Activated naive CD4-positive, alpha-beta T cell (primary cell): ENCODE measurements at places on chromosomes 1 and 21.
A peak's percentile ranks its signal among the peaks of the same experiment; 100 is the strongest.

GRCh38 chr1:92486251-92487077 lies at the start of gene GFI1:
GFI1 (minus strand) TSS chr1:92486925; CDS start chr1:92483487, 3,438 bp downstream.
- DNase-seq = no peak

DNA sequence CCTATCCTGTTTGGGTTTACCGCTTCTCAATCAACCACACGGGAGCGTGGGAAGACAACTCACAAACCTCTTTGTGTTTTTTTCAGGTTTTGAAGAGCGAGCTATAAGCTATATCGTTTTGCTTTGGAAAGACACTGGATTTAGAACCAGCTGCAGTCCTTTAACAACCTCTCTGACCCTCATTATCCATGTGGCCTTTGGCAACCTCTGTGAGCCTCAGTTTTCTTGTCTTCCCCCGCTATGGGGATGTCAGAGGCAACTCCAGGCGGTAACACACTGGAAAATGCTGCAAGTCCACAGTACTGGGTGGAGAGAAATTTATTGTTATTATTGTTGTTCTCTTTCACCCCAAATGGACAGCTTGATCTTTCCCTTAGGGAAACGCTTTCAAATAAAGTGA lies 100.0 kb downstream of the ETS2 start:
- DNase-seq = no peak

GRCh38 chr1:186213225-186213607 lies 161.8 kb downstream of the TPR start:
- DNase-seq = no peak

DNA sequence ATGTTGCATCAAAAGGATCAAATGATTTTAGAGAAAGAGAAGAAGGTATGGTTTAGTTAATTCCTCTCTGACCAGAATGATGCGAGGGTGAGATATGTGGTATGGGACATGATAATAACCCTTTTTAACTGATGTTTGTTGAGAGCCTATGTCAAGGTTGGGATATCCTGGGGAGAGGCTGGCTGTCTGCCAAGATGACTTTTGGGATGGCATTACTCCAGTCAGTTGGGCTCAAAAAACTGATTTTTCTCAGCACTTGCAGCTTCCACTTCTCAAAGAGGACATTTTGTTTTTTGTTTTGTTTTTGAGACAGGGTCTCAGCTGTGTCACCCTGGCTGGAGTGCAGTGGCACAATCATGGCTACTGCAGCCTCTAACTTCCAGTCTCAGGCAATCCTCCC lies 17.7 kb upstream of the STX12 start:
- DNase-seq = no peak

DNA sequence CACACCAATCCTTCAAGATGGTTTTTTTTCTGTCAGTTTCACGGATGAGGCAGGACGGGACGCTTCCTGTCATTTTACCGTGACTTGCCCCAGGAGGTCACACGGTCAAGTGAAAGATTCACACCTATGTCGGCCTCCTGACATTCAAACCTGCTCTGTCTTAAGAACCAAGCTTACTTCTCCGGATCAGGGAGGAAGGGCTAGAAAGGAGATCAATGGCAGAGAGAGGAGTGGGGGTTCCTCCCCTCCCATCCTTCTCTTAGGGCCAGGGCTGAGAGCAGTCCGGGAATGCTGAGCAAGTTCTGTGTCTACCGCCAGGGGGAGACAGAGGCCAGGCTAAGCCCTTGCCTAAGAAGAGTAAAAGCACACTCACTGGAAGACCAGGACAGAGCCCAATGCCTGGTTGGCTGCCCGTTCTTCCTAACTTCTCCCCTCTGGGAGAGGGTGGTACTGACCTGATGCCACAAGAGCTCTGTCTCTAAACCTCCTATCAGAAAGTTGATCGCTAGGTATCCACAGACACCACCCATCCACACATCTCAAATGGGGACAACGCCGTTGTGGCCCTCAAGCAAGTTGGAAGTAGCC lies 1.1 kb upstream of the PPM1J start:
- peak; percentile 56 for DNase-seq

- no peak for DNase-seq
Measured at GRCh38 chr1:160257411-160258015, 4.8 kb downstream of the DCAF8 start.

DNA sequence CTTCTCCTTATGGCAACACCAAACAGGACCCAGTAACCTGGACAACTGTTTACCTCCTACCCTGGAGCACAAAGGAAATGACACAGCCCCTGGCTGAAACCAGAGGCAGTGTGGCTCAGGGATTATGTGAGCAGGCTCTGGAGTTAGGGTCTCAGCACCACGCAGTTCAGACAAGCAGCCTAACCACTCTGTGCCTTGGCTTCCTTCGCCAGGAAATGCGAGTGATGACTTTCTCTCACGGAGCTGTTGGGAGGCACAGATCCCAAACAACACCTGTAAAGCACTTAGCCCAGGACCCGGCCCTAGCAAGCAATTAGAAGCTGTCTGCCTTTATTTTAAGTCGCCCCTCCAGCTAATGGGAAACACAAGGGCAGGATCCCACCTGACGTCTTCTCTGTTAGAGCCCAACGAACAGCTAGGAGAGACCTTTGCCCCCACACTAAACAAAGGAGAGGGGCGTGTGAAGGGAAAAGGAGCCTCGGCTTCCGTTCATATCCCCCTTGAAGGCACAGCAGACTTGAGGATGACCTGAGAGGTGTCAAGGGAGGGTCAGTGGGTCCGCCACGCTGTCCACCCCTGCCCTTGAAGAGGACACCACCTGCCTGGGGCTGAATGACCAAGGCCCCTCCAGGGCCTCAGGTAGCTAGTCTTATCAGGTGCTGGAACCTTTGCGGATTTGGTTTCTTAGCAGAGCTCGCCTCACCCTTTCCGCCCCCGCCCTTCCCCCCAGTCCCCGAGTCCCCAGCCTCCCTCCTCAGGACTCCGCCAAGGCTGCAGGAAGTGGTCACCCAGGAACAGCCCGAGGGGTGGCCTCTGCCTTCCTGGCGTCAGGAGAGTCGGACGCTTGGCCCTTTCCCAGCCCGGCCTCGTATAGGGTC lies 860 bp downstream of the TMEM63A start:
- DNase-seq = no peak

DNA sequence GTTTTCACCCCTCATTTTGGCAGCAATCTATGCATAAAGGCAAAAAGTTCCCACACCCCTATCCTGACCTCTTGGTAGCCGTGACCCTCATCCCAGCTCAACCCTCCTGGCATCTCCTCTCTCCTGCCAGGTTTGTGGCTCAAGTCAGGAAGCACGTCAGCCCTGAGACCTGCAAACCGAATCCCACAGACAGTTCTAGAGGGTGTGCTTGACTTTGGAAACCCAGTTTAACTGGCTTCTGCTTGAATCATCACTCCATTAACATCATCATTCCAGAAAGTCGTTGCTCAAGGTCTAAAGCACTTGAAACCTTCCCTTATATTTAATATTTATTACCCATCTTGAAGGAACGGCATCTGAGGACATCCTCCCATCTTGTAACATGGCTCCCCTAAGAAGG lies 133.4 kb upstream of the ERG start:
- DNase-seq = no peak

DNA sequence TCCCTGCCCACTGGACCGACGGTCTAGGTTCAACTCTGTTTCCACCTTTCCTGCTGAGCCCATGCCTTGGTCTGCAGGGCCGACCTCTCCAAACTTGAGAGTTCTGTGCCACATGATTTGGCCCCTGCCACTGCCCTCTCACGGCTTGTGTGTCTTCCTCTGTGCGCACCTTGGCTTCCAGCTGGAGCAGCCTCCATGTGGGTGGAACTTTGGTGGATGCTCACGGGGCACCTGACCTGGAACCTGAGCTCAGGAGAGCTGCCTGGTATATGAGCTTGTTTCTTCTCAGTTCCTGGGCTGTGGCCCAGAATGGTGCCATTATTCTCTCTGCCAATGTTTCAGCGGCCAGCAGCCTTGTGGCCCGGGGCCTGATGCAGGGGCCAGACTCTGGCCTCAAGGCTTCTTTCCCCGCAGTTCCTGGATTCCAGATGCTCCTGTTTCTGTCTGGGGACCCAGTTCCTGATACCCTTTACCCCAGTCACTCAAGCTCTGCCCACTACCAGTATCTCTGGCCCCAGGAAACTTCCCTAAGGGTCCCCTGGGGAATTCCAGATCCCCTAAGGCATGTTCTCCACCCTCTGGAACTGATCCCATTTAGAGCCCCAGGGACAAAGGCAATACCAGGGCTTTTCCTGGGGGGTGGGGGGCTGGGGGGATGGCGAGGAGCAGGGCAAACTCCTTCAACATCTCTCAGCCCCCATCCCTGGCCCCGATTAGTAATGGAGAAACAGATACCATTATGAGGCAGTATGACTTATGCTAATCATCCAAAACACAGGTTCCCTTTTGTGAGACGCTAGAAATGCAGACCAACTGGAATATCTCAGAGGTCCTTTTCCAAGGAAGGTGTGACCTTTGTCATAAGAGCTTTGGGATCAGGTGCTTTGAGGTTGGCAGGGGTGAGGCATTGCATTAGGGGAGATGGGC lies 11.1 kb downstream of the QSOX1 start:
- DNase-seq = no peak

DNA sequence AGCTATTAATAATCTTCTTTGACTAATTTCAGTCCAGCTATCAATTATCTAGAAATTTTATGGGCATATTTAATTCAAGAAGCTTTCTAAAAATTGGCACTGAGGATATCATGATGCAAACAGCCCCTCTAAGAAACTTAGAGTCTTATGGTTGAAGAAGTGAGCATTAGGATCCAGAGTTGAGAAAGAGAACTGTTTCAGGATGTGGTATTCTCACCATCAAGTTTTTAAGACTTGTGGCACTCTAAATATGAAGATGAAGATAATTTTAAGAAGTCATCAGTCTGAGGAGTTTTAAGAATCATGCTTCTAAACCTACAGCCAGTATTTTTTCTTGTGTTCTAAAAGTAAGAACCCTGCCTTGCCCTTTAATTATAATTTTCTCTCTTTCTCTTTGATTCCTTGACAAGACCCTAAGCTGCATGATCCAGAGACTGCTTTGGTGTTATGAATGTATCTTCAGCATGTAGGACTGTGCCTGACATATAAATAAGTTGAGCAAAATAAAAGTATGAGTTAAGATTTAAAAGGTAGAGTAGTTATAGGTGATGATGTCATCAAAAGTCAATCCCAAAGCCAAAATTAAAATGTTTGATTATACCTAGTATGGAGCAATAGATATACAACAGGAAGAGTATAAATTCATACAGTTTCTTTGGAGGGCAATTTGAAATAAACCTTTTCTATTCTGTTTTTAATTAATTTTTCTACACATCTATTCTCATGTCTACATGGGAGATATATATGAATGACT lies 39.1 kb downstream of the RPS6KC1 start:
- DNase-seq = no peak

DNA sequence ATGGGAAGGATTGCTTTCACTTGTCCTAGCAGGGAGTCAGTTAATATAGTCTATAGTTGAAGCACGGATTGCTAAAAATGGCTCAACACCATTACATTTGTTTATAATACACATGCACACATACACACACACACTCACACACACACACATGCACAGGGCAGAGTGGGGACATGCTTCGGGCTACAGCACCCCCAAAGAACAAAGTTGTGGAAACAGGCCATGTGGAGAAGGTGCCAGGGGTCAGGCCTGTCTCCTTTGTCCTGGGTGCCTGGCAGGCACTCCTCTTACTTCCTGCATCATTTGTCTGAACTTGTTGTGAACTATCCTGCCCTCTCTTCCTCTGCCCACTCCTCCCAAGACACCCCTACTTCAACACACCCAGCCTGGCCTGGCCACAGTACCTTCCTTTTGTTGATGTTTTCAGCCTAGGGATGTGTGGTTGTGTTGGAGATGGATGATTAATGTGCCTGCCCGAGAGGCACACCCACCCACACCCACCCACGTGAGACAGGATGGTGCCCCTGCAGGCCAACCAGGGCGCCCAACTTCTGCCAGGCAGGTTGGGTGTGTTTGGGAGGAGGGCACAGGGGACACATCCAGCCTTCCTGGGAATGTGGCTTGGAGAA lies 17.5 kb downstream of the RASSF5 start:
- DNase-seq = no peak

DNA sequence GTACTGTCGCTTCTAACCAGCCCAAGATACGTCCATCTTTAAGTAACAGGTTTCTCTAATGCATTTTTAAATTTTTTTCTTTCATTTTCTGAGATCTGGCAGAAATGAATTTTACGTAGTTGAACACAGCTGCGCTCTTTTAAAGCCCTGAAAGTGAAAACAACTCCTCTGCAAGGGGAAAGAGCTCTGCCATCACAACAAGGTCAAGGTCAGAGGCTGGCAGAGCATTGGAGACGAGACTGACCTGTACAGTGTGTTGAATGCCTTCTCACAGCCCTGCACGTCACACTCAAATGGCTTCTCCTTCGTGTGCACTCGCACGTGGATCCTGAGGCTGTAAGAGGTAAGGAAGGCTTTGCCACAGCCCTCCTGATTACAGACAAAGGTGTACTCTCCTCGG lies 19.7 kb downstream of the MTF1 start:
- no peak for DNase-seq

DNA sequence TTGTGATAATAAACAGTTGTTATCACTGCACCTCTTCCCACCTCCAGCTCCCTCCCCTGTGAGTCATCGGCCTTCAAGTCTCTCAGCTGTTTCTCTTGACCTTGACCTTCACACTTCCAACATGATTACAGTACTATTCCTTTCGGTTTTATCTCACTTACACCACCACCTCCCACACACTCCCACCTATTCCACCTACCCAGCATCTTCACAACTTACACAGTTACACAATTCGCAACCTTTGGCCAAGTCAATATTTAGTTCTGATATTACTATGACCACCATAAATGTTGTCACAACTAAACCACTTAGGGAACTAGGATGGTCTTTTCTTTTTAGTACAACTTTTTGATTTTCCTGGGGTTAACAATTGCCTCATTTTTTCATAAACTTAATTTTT lies 60.2 kb downstream of the RIPK4 start:
- no peak for DNase-seq

- no peak for DNase-seq
Measured at GRCh38 chr1:20349561-20349960, 58.9 kb downstream of the VWA5B1 start.

GRCh38 chr1:231410036-231410612 lies 12.0 kb downstream of the EGLN1 start:
- no peak for DNase-seq

GRCh38 chr1:201891451-201892045 lies 2.9 kb downstream of the SHISA4 start:
- DNase-seq = no peak
